Activated T-cell treated with anti-CD3 and anti-CD28 coated beads, Interleukin-2, amount 50 U/mL, for 24 hours (primary cell): ENCODE measurements at places on chromosomes 12 and 14.
A peak's percentile ranks its signal among the peaks of the same experiment; 100 is the strongest.

DNA sequence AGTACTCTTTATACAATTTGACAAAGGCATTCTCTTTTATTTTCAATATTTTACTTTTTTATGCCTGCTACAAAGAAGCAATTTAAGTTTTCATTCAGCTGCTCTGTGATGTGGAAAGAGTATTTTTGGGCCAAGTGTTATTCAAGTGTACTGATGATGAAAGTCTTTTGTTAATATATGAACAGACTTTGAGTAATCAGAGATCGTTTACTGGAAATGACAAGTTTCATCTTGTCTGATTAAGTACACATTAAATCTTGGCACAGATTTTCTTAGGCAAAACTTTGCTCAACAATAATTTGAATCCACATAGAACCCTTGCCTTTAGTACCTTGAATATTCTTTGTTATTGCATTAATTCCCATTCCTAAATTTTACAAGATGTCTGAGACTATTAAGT, 13.3 kb upstream of the PZP start:
- no peak for DNase-seq

DNA sequence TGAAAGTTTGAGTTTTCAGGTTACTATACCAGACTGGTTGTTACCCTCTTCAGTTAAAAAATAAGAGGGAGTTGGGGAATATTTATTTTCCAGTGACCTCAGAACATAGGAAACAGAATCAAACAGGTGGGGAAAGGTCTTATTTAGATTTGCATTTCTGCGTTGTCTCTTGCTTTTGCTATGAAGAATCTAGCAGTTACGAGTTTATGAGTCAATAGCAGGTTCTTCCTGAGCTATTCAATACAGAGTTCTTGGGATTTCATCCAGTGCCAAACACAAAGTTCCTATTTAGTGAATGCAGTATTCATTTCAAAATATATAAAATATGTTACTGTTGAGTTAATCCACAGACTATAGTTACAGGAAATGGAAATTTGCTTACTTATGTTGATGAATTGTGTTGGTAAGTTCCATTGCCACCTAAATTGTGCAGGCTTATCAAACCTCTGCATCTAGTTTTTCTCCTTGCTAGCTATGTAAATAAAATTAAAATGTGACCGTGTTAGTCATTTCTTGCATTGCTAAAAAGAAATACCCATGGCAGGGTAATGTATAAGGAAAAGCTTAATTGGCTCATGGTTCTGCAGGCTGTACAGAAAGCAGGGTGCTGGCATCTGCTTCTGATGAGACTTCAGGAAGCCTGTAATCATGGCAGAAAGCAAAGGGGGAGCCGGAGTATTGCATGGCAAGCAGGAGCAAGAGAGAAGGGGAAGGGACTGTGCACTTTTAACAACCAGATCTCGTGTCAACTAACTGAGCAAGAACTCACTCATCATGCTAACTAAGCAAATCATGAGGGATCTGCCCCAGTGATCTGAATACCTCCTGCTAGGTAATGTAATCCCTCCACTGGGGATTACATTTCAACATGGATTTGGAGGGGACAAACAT, 110.2 kb downstream of the KTN1 start:
- no peak for DNase-seq

DNA sequence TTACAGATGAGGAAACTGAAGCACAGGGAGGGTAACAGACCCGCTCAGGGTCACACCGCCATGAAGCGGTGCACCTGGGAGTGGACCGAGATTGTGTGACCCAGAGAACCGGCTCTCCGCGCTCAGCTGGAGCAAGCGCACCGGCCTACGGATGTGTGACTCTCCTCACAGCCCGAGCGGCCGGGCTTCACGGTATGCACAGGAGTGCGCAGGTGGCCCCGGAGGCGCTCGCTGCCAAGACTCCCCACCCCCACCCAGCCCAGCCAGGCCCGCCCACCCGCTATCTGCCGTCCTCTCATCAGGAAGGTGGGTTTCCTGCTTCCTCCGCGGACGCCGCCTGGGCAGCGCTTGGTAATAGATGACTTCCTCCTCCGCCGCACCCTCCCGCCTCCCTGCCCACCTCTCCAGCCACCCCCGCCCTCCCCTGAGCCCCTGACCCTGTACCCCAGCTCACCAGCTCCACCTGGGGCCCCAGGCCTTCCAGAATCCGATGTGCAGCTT, 110.7 kb downstream of the NCOR2 start:
- DNase-seq = peak; percentile 53

DNA sequence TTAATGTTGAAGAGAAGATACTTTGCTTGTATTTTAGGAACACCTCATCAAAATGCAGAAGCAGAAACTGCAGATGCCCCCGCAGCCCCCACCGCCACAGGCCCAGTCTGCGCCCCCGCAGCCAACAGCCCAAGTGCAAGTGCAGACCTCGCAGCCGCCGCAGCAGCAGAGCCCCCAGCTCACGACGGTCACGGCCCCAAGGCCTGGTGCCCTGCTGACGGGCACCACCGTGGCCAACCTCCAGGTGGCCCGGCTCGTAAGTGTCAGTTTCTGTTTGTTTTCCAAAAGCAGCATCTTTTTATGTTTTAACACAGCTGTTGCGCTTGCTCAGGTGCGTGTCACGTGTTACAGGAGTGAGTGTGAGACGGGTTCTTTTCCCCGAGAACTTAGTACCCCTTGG, 79.5 kb downstream of the DDX51 start:
- DNase-seq = no peak

DNA sequence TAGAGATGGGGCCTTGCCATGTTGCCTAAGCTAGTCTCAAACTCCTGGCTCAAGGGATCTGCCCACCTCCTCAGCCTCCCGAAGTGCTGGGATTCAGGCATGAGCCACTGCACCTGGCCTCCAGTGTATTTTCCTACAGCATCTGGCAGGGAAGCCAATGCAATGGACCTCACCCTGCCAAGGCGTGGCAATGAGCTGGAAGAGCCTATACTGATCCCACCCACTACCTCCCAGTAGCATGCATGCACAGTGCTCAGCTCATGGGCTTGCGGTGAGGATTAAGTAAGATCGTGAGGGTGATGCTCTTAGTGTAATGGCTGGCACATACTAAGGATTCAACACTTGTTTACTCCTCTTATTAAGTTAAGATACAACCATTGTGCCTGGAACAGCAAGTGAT, 69.7 kb downstream of the PHLDA1 start:
- DNase-seq = no peak

DNA sequence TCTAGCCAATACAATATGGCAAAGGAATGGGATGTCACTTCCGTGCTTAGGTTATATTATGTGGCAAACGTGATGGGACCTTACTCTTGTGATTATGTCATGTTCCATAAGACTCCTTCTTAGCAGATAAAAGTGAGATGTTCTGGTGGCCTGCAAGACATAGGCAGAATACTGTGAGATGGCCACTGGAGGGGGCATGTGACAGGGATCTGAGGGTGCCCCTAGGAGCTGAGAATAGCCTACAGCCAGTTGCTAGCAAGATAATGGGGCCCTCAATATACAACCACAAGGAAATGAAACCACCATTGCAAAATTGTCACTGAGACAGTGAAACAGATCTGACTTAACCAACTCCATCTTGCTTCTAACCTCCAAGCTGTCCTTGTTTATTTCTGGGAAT, 151.4 kb upstream of the SSTR1 start:
- no peak for DNase-seq

- DNase-seq = no peak
Observed at GRCh38 chr14:70333289-70333688, 26.2 kb downstream of the COX16 start.

GRCh38 chr14:41605550-41606281, 960 bp upstream of the LRFN5 start:
- DNase-seq = peak; percentile 32

- DNase-seq = peak; percentile 75
Observed at GRCh38 chr12:122021822-122022392, at the start of gene BCL7A. TSS of gene BCL7A (plus strand) at chr12:122021884. CDS start at chr12:122022092, 208 bp downstream.

DNA sequence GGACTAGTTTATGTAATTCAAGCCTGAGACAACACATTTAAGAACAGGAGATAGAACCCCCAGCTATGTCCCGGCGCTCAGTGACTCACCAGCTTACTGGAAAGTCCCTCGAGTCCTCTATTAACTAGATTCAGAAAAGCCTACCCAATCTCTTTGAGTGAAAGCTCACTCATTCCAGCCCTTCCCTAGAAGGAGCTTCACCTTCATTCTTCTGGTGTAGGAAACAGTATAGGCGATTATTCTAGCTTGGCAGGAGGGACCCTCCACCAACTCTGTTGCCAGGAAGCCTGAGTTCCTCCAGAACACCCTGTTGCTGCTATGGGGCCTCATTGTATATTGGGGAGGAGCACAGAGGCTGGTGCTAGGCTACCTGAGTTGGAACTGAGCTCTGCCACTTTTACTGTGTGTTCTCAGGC, 57.2 kb upstream of the AEBP2 start:
- peak; percentile 55 for DNase-seq

- DNase-seq = no peak
Observed at GRCh38 chr14:36655963-36656686, 5.5 kb upstream of the PAX9 start.

DNA sequence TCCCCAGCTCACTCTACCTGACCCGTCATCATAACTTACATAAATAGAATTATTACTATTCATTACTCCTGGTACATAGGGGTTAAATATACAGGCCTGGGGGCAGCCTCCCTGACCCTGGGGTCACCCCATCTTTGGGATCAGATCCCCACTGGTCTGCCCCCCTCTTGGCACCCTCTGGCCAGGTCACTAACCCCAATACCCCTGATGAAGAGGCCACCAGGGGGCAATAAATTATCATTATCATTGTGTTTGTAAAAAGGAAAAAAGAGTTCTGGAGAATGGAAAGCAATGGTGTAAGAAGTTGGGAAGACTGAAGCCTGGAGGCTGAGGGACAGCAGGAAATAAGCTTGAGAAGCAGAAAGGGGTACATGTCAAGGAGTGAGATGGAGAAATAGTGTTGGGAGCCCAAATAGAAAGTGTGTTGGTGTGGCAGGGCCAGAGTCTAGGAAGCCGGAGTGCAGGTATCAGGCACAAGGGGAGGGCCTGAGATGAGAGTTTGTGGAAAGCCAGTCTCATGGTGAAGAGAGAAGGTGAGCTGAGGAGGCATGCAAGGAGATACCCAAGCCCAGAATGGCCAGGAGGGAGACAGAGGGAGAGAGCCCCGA, 6.1 kb upstream of the AAAS start:
- no peak for DNase-seq

DNA sequence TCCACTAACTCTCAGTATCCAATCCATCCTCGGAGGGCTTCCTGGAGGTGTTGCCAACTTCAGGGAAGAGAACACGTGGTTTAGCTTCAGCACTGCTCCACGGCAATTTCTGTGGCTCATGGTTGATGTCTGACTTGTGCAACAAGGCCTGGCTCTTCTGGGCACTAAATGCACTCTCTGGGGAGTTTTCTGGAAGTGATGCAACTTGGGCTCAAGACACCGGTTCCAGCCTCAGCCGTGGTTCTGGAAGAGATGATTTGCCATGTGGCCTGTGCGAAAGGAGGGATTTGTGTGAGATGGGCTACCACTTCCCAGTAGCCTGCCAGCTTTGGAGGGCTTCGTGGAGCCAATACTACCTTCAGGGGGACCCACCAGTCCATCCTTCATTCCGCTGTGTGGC, 118.6 kb upstream of the RTL1 start:
- DNase-seq = no peak

- DNase-seq = no peak
Observed at GRCh38 chr12:25263594-25263993, 12.9 kb upstream of the KRAS start.

DNA sequence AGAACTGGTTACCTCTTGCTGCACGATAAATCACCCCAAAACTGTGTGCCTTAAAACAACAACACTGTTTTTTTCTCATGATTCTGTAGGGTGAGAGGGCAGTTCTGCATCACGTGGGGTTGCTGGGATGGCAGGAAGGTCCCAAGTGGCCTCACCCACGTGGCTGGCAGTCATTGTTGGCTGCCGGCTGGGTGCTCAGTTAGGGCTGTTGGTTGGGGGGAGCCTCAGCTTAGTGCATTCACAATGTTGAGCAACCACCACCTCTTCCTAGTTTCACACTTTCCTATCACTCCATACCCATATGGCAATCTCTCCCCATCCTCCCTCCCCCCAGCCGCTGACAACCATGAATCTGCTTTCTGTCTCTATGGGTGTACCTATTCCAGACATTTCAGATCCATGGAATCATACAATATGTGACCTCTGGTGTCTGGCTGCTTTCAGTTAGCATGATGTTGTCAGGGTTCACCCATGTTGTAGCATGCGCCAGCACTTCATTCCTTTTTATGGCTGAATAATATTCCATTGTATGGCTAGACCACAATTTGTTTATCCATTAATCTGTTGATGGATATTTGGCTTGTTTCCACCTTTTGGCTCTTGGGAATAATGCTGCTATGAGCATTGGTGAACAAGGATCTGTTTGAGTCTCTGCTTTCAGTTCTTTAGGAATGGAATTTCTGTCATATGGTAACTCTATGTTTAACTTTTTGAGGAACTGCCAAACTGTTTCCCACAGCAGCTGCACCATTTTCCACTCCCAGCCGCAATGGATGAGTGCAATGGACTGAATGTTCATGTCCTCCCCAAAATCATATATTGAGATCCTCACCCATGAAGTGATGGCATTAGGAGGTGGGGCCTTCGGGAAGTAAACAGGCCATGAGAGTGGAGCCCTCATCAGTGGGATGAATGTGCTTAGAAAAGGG, 11.2 kb upstream of the POP5 start:
- no peak for DNase-seq

- no peak for DNase-seq
Observed at GRCh38 chr12:43079476-43079875, 472.5 kb downstream of the ADAMTS20 start.

DNA sequence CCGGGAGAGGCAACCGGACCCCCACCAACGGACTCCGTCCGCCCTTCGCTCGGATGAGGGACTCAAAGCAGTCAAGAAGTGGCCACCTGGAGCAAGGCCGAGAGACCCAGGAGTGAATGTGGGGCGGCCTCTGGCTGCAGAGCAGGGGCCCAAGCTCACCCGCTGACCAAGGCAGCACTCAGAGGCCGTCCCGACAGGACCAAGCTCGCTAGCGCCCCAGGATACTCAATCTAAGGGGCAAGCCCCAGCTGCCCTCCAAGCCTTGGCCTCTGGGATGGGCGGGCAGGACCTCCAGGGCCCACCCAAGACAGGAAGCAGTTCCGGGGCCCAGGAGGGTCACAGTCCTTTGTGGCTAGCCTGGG, 936 bp downstream of the AKT1 start:
- peak; percentile 53 for DNase-seq

DNA sequence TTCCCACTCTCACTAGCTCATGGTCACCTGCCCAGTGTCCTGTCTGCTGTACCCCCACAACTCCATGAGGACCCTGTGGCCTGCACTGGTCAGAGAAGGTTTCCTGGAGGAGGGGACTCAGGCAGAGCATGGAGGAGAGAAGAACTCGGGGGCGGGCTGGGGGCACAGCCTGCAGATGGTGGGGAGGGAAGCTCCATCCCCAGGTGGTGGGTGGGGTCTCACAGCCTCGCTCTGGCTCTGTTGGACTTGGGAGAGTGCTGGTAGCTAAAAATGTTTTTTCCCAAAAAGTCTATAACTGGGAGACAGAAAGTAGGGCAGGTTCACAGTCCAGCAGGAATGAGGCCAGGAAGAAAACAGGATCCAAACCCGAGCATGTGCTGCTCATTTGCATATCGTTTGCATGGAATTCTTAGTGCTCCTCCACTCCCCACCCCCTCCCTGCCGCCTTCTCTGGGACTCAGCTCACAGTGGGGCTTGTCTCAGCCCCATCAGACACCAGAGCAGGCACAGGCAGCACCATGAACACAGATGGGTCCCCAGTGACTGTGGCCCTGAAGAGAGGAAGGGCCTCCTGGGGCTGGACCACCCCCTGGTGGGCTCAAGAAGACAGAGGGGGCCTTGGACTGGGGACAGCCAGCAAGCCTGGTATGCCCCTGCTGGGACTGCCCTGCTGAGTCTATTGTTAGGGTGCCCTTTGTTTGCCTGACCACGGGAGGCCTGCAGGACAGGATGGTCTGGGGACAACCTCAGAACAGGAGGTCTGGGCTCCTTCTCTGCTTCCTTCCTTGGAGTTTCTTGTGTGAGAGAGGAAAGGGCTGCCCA, 67.0 kb upstream of the SFSWAP start:
- DNase-seq = no peak
